ENCODE measurements at places on chromosomes 3 and 15.

DNA sequence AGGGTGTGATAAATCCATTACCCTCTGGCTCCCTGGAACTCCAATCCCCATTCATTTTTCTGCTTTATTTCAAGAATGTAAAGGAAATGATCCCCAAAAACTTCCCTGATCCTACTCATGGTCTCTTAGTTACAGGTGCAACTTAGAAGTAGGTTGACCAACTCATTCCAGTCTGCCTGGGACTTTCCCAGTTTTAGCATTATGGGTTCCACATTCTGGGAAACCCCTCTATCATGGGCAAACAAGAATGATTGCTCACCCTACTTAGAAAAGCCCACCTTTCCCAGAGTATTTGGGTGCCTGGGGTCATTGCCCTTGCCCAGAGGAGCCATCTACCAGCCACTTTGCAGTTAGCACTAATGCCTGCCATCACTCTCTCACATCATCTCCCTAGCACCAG is 15.6 kb downstream of the CLDN18 start:
- no peak for DNase-seq

GRCh38 chr3:58459160-58459559 is 25.5 kb upstream of the PDHB start:
- DNase-seq = no peak

DNA sequence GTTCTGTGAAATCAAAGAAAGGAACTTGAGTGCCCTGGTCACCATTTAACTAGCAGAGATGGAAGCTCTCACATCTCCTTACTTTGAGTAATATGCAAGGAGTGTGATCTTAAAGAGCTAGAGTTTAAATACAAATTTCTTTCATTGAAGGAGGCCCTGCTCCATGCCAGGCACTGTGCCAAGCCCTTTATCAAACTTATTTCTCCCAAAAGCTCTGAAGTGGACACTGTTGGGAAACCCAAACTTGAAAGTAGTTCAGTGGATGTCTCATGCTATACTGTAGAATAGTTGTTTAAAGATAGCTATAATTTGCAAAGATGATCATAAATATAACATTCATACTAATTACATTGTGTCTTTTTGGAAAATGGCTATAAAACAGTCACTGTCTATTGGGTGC is 17.1 kb downstream of the GALNT15 start:
- DNase-seq = no peak

DNA sequence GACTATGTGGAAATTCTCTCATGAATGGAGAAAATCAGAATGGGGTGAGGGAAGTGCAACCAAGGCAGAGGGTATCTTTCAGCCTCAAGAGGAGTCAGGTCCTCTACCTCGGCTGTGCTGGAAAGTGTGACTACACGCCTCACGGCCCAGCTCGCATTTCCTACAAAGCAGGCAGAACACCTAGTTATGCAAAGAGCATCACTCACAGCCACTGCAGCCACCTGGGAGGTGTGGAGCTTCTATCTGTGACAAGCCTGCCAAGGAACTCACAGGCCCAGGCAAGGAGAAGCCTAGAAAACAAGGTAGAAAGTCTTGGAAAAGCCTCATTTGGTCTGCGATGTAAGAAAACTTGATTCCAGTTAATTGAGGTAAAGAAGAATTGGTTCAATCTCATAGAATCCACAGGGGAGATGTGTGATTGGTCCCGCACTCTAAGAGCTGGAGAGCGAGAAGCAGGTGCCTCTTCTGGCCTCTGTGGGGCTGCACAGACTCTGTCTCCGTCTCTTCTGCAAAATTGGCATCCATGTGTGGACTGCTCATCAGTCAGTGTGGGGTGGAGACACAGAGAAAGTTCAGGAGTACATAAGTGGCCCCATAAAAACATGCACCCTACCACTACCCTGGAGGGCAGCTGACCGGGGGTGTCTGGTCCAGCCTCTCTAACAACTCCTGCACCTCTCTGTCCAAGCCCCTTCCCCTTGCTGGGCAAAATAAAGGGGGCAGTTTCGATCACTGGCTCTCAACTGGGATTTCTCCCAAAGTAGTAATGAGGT is 76.8 kb downstream of the TAMM41 start:
- no peak for DNase-seq

All from SHP77 treated with DMSO at 0.1 percent for 48 hours (cell line).